Thymus (tissue), 14 donors: ENCODE measurements at places on chromosomes 1 and 21. TPM values are rescaled to one million over a fixed set of nuclear protein-coding genes. Genes with fewer than 3 reads are reported as not detected.

DNA sequence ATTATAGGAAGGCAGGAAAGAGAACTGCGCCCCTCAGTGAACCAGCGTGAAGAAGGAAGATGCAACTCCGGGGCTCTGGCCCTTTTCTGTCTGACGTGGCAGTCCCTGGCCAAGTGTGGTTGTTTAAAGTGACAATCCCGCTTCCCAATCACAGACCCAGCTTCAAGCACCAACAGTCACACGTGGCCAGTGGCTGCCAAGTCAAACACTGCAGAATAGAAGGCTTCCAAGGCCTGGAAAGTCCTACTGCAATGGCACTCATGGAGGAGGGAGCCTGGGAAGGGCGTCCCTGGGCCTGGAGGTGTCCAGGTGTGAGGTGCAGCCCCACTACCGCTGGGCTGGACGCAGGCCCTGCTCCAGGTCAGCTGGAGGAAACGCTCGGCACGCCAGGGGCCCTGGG, 143.8 kb downstream of the CASZ1 start:
- no peak overlapping the region for H3K27ac ChIP-seq
- peaks cover 28% of the 10 kb centered on the region for H3K36me3 ChIP-seq
- H3K4me3 ChIP-seq: no peak overlapping the region
- H3K27me3 ChIP-seq: peaks cover 25% of the 10 kb centered on the region

Gene ZMPSTE24
- total RNA-seq: 23.4 TPM

Gene SYDE2
- total RNA-seq: 1.3 TPM

Gene PINK1
- 16.6 TPM for total RNA-seq

- no peak overlapping the region for H3K4me3 ChIP-seq
- H3K27ac ChIP-seq: no peak overlapping the region
- no peak for DNase-seq
- no peaks in the 10 kb centered on the region for H3K4me1 ChIP-seq
- H3K36me3 ChIP-seq: no peaks in the 10 kb centered on the region
- no peaks in the 10 kb centered on the region for H3K27me3 ChIP-seq
These were observed 93.5 kb downstream of the LRIG2 start for GRCh38 chr1:113166473-113166872.

DNA sequence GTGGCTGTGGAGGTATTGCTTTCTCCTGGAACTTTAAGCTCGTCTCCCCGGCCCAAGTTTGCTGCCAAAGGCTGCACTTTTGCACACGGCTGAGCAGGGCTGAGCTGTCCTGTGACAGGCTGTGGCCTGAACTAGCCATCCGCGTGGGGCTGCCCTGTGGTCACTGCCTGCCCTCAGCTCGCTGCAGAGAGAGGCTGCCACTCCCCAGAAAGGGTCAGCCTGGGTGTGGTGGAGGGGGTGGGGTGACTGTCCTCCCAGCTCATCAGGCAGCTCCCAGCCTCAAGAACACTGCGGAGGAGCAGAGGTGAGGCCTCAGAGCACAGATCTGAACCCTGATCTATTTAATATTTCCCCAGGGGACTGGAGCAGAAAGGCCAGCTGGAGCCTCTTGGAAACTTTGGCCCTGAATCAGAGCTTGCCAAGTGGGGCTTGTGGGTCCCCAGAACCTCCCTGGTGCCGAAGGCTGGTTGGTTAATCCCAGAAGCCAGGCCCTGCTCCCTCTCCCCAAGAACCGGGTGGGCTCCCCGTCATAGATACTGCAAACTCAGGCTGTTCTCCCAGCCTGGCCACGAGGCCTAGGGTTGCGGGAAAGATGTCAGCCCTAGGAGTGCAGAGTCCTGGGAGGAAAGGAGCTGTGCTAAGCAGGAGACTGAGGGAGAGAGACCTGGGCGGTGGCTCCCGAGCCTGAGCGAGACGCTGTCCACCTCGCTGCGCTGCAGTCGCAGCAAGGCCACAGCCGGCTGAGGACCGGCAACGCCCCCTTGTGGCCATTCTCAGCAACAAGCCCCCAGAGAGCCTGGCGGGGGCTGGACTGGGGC, 125.1 kb upstream of the IPO9 start:
- H3K4me3 ChIP-seq: no peak overlapping the region
- H3K27ac ChIP-seq: no peak overlapping the region
- no peaks in the 10 kb centered on the region for H3K4me1 ChIP-seq
- H3K27me3 ChIP-seq: peaks cover 7% of the 10 kb centered on the region

GRCh38 chr1:61450454-61450853, 274.5 kb downstream of the TM2D1 start:
- H3K4me3 ChIP-seq: no peak overlapping the region
- H3K27me3 ChIP-seq: no peaks in the 10 kb centered on the region
- H3K36me3 ChIP-seq: no peaks in the 10 kb centered on the region
- DNase-seq: no peak

Gene NTPCR
- total RNA-seq: 53.7 TPM

Gene SERPINC1
- total RNA-seq: 0.14 TPM

Gene ZP4
- 0.24 TPM for total RNA-seq

DNA sequence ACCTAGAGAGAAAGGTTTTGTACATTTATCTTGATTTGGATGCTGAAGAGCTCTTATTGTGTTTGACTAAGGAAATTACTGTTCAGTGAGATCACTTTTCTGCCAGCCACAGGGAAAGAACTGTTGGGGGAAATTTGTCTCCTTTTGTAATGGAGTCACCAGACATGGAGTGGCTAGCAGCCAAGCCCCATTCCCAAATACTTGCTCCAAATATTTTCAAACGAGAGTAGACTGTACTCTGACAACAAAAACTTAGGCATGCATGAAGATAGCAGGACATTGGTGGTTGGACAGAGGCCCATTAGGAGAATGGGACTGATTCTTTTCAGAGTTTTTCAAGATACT, 21.1 kb downstream of the IPO9 start:
- peaks cover 72% of the 10 kb centered on the region for H3K36me3 ChIP-seq
- DNase-seq: no peak
- H3K27me3 ChIP-seq: no peaks in the 10 kb centered on the region

GRCh38 chr1:119160866-119161265, 20.4 kb upstream of the WARS2 start:
- DNase-seq: no peak
- no peak overlapping the region for H3K27ac ChIP-seq
- H3K36me3 ChIP-seq: peaks cover 13% of the 10 kb centered on the region
- no peak overlapping the region for H3K4me3 ChIP-seq

Gene F5
- 0.85 TPM for total RNA-seq

DNA sequence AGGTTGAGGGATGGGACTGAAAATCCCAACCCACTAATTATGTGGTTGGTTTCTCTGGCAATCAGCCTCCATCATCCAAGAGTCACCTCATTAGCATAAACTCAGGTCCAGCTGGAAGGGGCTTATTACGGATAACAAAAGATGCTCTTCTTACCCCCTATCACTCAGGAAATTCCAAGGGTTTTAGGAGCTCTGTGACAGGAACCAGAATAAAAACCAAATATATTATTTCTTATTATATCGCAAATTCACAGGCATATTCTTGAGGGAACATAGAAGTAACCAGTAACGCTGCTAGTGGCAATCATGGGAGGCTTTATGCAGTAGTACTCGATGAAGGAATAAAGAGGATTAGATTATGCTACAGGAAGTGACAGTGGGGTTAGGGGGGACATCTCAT, 59.7 kb downstream of the ATF6 start:
- no peak overlapping the region for H3K27ac ChIP-seq
- no peaks in the 10 kb centered on the region for H3K27me3 ChIP-seq
- peaks cover 9% of the 10 kb centered on the region for H3K36me3 ChIP-seq
- H3K4me3 ChIP-seq: no peak overlapping the region
- no peaks in the 10 kb centered on the region for H3K4me1 ChIP-seq
